ENCODE measurements at places on chromosomes 6 and 20.
A peak's percentile ranks its signal among the peaks of the same experiment; 100 is the strongest.

DNA sequence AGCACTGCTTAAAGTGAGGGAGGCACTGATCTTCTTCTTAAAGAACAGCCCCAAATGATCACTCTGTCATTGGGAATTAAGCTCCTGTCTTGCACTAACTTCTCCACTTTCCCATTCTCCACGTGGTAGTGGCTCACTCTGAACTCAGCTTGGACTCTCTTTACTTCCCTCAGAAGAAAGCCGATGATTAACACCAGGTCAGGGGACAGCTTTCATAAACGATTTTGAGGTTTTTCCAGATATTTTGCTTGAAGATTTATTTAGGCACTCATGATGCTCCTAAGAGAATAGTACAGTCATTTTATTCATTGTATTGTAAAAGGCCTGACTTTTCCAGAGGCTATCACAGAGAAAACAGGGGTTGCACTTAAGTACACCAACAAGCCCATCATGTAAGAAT lies 81.0 kb upstream of the LTV1 start:
- DNase-seq = no peak

DNA sequence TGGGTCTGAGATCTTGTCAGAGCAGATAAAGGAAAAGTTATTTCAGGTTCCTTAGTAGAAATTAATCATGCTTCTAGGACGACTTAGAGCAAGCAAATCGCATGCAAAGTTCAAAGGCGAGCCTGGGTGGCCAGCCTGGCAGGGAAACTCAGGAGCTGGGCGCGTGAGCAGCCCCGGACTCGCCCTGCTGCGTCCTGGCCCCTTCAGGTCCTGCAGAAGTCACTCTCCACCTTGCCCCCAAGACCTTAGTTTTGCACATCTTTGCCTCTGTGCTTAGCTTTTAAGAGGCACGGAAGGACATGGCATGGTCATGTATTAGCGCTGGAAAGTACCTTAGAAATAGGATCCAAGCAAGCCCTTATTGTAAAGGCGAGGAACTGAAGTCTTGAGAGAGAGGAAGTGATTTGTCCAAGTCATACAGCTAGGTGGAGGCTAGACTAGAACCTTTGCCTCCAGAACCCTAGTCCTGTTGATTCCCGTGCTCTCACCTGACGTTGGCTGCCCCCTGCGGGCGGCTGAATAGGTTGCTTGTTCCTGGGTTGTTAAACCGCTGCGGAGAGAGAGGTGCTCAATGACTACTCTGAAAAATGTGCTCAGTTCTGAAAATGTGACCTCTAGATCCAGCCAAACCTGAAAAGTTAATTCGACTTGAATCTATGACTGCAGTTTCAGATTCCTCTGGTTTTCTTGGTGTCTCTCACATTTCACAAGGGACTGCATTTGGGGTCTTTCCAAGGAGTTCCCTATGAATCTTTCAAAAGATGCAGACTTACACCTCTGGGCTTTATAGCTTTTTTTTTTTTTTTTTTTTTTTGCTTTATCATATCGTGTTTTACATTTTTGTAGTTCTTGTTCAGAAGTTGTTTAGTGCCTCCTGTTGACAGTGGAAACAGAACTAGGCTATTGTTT lies 2.7 kb downstream of the MYB start:
- DNase-seq = no peak

DNA sequence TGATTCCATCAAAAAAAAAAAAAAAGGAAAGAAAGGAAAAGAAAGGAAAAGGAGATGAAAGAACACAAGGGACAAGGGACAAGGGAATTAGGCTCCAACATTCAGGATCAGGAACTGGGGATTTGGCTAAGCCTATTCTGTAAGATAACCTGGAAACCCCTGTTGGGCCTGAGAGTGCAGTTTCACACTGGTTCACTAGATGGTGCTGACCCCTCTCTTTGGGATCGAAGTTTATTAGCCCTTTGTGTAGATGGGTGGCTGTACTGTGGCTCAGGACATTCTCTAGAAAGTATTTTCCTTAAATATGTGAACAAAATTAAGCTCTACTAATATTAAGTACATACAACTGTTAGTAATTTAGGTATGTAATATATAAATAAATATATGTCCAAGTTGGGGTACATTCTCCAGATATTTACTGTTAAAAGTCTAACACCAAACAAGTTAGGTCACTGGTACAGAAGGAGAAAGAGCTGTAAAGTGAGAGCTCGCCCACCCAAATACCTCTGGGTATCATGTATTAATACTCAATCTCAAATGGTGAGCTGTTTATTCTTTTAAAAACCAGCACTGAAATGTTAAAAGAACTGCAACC lies 6.3 kb downstream of the OR2A4 start:
- DNase-seq = peak; percentile 69

DNA sequence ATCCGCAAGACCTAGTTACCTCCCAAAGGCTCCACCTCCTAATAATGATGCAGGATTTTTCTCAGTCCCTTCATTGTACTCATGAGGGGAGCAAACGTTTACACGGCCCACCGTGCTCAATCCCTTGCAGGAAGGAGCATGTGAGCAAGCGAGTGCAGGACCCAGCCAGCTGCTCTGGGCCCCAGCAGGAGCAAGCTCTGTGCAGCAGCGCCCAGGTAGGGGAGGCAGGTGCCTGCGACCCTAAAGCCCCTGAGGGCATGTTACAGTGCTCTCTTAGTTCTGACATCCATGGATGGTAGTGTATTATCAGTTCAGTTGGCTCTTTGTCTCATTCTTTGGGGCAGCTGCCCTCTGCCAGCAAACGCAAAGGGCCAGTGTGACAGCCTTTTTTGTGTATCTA lies 143.4 kb downstream of the TBXT start:
- no peak for DNase-seq

DNA sequence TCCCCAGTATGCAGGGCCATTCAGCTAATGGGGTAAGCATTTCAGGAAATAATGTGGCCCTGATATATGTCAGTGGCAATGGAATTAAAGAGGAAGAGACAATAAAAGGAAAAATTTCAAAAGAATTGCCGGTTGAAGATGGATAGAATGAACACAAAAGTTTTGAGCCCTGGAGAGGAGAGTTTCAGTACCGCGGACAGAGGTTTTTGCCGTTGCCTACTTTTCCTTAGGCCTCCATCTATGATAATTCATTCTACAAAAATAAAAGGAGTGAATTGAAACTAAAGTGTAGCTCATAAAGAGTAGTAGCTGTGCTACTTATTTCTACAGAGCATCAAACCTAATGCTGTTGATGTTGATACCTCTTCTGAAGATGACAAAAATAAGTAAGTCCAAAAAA lies 140.7 kb downstream of the RNASET2 start:
- DNase-seq = no peak

GRCh38 chr20:20562507-20562906 lies 149.9 kb downstream of the RALGAPA2 start:
- DNase-seq = no peak

DNA sequence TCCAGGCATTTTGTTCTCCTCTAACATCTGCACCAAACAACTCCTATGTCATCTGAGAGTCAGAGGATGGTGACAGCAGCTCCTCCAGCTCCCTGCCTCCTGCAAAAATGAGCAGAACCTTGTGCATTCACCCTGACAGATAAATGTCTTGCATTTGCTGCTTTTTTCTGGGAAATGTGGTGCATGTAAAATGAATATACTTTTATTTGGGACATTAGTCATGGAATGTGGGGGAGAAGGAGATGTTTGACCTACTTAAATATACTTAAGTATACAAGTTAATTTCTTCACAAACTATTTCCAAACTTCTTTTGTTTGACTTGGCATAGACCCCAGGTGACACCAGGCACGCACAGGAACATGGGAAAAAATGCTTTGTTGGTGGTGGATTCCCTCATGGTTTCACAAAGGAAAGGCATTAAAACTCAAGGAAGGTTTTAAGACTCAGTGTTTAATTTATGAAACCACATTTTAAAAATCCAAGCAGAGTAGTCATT lies 181.8 kb upstream of the MCHR2 start:
- no peak for DNase-seq

- no peak for DNase-seq
Measured at GRCh38 chr20:22762576-22763256, 178.3 kb upstream of the FOXA2 start.

- DNase-seq = no peak
Measured at GRCh38 chr20:63751471-63752271, 12.1 kb downstream of the SLC2A4RG start.

DNA sequence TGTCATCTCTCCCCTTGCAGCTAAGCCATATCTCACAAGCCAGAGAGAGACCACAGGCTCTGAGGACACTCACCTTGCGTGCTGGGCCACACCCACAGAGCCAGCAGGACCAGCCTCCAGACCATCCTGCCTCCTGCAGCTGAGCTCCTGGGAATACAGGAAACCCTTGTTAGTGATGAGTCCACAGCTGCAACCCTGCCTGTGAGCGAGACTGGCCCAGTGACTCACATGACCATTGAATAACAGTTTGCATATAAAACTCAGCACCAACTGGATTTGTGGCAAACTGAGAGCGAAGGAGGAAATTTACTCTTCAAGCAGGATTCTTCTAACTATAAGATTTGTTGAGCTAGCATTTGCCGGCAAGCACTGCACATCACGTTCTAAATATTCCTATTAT lies 3.0 kb downstream of the THBS2 start:
- no peak for DNase-seq

- DNase-seq = no peak
Measured at GRCh38 chr6:111952274-111952673, 79.0 kb upstream of the FYN start.

- DNase-seq = no peak
Measured at GRCh38 chr6:87333033-87333432, 4.0 kb upstream of the GJB7 start.

DNA sequence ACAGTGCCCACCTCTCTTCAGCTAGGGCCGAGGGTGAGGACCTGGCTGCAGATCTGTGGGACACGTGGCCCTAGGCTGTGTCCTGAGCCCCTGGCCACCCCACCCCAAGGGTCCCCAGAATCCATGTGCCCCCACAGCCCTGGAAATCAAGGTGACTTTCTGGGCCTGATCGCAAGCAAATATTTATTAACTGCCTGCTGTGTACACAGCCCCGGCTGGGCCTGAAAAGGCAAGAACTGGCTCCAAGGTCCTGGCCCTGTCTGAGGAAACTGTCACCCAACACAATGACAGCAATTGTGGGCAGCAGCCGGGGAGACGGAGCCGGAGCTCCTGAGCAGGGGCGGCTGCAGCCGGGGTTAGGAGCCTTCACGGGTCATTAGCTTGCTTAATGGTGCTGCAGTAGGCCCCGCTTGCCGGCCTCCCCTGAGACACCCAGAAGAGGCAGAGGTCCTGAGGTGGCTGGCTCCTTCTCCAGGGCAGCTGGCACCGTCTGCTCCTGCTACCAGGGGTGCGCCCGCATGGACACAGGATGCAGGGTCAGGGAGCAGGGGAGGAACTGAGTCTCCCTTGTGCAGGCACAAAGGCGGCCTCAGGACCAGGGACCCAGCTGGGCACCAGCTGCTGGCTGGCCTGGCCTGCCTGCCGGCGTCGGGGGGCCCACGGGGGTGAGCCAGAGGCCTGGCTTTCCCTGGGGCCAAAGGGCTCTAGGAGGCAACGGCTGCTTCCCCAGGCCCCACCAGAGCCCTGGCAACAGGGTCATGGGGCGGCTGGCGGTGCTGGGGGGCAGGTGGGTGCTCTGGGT lies 24.1 kb downstream of the NPEPL1 start:
- DNase-seq = no peak

GRCh38 chr20:23441850-23442313 lies 2.4 kb downstream of the CSTL1 start:
- DNase-seq = peak; percentile 59

- peak; percentile 30 for DNase-seq
Measured at GRCh38 chr6:37630281-37630799, 67.3 kb downstream of the MDGA1 start.

DNA sequence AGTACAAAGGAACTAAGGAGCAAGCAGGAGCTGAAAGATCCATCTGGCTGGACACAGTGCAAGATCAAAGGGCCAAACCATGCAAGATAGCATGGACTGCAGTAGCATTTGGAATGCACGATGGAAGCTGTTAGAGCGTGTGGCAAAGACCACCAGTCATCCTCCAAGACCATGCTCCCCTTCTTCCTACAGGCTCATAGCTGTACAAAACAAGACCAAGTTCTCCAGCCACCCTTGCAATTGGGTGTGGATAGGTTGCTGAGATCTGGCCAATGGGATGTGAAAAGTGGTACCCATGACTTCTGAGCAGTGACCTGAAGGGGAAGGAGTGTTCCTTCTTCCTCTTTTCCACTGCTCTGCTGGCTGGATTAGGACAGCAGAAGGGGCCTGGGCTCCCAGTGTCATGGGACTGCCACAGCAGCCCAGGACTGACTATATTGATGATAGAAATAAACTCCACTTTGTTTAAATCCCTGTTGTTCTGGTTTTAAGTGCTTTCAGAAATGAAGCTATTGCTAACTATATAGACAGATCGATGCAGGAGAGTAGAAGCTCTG lies 64.9 kb downstream of the SLC22A23 start:
- no peak for DNase-seq

GRCh38 chr6:19761121-19761520 lies 76.0 kb upstream of the ID4 start:
- DNase-seq = no peak

DNA sequence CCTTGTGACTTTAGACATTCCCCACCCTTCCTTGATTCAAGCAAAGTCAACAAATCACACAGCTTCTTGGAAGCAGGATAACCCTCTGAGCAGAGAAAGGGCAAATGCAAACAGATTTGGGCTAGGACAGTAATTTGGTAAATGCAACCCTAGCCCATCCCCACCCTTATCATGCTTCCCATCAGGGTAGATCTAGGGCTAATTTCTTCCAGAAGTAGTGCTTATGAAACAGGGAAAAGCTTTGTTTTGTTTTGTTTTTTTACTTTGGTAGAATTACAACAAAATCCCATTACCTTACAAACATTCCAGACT lies 525.1 kb upstream of the NOX3 start:
- no peak for DNase-seq

DNA sequence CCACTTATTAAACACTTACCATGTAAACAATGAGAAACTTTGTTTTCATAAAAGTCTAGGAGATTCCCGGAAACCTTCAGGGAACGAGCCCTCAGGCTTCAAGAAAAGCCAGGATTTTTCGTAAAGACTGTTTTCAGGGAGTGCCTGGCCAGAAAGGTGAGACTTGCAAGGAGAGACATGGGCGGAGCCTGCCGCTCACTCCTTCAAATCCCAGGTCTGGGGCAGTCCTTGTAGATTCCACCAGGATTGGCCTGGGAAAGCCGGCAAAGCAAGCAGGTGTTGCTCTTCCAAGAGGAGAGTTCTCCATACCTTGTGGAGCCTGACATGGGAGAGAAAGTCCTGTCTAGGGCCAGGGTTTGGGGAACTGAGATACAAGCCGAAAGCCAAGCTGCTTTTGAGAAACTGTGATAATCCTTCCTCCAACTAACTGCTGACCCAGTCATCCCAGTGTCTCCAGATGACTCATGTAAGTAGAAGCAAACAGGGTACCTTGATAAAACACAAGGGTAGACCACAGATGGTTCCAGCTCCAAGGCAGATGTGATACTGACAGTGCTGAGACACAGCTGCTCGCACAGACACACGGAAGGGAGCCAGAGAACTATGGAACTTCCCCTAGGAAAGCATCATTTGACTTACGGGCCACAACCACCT lies 69.4 kb upstream of the NAA20 start:
- DNase-seq = no peak
